ENCODE measurements at places on chromosomes 16 and 17. TPM values are rescaled to one million over a fixed set of nuclear protein-coding genes. Genes with fewer than 3 reads are reported as not detected.

The ANKFN1 gene
- 0.15 TPM for total RNA-seq

The SPATA2L gene
- total RNA-seq, result 5.2 TPM

The KCNJ18 gene
- total RNA-seq, result not detected

The MRM1 gene
- total RNA-seq, result 5.5 TPM

The LCAT gene
- total RNA-seq, result 27.0 TPM

The CALB2 gene
- total RNA-seq, result 3.3 TPM

The TBKBP1 gene
- 21.5 TPM for total RNA-seq

DNA sequence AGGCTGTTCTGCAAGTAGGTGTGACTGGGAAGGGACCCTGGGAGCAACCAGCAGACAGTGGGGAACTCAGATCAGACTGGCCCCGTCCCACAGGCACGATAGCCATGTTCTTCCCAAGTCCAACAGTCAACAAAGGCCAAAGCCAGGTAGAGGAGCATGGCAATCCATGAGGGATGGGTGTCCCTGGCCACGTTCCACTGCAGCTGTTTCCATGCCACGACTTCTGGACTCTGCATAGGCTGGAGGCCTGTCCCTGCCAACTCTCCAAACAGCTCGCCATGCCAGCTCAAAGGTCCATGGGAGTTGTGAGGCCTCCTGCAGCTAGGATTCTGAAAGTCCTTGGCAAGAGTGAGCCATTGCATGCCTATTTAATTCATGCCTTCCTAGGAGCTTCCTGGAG, 459.8 kb downstream of the CDH8 start:
- DNase-seq, result no peak

- no peak for DNase-seq
These were observed 26.0 kb downstream of the FA2H start for GRCh38 chr16:74748616-74749026.

DNA sequence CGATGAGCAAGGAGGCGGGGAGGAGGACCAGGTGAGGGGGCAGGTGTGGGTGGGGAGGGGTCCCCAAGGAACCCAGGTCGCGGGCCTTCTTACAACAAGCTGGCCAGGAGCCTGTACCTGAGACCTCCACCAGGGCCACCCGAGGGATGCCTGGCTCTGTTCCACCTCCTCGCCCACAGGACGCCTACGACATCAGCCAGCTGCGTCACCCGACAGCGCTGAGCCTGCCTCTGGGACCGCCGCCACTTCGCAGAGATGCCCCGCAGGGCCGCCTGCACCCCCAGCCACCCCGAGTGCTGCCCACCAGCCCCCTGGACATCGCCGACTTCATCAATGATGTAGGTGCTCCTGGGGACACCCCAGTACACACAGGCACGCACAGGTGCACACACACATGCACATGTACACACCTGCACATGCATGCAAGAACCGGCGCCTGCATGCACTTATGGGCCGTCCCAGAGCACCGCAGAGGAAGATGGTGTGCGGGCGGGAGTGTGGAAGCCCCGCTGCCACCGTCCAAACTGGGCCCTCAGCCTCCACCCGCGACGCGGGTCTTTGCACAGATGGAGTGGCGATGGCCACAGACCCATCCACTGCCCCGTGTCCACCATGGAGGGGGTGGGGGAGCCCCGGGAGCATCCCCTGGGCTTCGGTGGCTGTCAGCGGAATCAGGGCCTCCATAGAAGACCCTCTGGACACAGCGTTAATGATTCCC, 6.6 kb downstream of the SLC22A31 start:
- peak; percentile 72 for DNase-seq

DNA sequence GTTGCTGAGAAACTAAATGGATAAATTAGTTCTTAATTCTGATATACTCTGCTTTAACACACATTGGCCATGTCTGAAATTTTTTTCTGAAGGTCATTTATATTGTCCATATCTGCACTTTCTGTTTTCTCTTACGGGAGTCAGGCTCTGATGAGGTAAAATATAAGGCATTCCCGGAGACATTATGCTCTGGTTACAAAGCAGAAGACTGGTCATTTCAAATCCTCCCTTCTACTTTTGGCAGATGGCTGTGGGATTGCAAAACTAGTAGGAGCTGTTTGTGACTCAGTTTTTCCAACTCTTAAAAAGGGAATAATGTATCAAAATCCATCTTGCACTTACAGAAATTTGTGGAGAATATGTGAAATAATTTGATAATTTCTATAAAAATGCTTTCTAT, 92.2 kb upstream of the CPHXL start:
- DNase-seq, result no peak

DNA sequence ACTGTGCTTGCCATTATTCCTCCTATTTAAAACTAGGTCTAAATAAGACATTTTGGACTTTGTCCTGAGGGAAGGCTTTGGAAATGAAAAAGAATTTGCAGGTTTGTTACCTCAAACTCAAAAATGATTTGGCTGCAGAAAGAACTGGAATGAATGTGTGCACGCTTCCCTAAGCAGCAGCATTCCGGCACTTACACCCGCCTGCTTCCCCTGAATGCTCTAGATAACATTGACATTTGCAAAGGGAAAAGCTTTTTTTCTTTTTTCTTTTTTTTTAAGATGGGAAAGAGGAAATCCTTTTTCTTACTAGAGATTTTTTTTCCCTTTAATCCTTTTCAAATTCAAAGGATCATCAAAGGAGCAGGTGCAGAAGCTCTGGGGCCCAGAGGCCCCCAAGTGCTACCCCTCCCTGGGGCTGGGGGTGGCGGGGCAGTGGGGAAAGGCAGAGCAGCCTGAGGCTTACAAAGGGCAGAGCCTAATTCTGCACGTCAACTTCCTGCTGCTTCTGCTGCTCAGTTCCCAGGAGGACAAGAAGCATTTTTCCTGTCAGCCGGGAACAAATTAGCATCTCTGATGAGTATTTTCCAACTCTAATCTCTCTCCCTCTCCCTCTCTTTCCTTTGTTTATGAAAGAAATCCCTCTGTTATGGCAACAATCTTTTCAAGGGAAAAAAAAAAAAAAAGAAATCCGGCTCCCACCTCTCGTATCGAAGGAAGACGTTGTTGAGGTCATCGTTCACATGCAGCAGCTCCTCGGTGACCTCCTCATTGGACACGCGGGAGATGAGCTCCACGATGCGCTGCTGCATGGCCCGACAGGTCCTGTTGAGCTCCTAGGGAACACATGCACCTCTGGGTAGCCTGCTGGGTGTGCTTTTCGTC, 32.1 kb upstream of the SREBF1 start:
- peak; percentile 55 for DNase-seq

DNA sequence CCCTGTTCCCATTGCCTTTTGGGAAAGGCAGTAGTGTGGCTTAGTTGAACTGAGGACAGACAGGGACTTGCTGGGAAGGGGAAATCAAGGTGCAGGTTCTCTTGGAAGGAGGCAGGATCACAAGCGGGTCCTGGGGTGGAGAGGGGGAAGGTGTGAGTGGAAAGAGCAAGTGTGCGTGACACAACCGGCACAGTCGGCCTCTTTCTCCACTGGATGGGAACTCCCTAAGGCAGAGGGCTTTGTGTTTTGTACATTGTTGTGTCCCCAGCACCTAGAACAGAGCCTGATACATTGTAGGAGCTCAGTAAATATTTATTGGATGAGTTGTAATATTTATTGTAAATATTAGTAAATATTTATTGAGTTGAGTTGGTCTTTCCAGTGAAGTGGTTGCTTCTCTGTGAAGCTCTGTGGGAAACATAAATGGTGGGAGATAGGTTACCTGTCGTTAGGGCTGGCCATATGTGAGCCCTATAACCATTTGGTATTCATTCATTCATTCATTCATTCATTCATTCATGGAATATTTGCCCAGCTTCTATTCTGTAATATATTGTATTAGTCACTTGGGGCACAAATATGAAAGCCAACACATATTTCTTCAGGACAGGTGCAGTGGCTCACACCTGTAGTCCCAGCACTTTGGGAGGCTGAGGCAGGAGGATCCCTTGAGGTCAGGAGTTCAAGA, 34.0 kb downstream of the SMARCE1 start:
- DNase-seq, result no peak

DNA sequence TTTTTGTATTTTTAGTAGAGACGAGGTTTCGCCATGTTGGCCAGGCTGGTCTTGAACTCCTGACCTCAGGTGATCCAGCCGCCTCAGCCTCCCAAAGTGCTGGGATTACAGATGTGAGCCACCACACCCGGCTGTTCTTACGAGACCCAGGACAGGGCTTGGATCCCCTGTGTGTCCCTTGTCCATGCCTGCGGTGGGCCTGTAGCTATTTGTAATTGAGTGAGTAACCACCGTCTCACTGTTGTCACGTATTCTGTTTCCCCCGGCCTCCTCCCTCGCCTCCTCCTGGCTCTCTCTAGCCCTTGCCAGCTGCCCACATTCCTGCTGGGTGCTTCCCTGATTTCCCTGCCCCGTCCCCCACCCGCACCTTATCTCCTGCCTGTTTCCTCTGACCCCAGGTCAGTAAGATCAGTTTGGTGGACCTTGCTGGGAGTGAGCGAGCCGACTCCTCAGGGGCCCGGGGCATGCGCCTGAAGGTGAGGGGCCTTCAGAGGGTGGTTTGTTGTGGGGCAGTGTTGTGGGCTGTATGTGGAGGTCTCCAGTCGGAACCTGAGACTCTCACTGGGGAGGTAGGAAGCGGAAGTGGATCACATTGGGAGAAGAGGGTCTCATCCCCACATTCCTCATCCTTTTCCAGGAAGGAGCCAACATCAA, 5.6 kb downstream of the KIF1C start:
- DNase-seq, result no peak

GRCh38 chr17:80955078-80955477, 36.6 kb upstream of the CHMP6 start:
- peak; percentile 24 for DNase-seq

- no peak for DNase-seq
These were observed 57.3 kb downstream of the ARHGAP17 start for GRCh38 chr16:24957887-24958286.

- DNase-seq, result no peak
These were observed 168.0 kb downstream of the AHSP start for GRCh38 chr16:31695667-31696066.

DNA sequence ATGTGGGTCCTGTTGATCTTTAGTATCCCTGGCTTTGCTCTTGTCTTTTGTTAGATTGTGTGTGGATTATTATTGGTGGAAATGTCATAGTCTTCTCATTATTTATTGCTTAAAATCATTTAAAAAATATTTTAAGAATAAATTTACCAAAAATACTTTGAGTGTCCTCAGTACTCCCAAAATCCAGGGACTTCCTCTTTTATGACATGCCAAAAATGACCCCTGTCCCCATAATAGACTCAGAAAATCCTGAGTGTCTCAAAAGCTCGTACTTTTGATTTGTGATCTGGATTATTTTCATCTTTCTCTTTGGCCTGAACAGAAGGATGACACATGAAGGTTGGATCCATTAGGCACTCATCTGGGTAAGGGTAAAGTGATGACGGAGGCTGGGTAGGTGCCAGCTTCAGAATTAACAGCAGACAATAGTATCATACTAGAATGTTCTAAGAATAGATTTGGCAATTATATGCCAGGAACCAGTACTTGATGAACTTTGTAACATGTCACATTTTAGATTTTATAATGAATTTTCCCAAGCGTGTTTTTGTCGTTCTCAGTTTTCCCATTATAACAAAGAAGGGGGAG, 602.2 kb upstream of the CDH8 start:
- peak; percentile 38 for DNase-seq

DNA sequence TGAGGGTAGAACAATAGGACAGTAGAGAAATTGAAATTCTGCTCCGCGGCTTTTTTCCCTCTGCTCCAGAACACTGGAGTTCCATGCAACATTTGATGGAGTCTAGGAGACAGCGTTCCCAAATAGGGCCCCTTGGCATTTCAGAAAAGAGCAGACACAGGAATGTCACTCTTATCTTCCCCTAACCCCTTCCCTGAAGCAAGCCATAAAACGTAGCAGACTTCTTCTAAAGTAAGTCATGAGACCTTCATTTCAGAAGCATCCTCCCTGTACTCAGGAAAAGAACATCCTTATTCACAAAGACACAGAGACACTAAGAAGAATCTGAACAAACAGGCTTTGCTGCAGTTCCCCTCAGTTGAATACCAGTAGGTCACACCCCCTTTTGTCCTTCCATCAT, 296.1 kb upstream of the SOX9 start:
- DNase-seq, result no peak

DNA sequence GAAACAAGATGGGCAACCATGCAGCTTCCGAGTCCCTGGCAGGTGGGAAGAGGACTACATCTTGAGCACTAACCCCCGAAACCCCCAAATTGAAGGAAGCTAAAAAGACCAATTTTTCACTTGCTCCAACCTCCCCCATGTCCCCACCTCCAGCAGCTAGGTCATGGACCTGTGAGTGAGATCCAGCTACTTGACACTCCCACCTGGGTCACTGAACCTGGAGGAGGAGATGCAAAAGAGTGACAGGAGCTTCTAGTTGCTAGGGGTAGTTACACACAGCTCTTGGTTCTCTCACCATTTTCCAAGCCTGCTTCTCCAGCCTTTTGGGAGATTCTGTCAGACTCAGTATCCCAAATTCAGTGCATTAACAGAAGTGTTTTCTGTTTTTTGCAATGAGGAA, 11.2 kb downstream of the PDZD9 start:
- no peak for DNase-seq

- no peak for DNase-seq
These were observed 952.3 kb upstream of the GOT2 start for GRCh38 chr16:59686405-59686804.

DNA sequence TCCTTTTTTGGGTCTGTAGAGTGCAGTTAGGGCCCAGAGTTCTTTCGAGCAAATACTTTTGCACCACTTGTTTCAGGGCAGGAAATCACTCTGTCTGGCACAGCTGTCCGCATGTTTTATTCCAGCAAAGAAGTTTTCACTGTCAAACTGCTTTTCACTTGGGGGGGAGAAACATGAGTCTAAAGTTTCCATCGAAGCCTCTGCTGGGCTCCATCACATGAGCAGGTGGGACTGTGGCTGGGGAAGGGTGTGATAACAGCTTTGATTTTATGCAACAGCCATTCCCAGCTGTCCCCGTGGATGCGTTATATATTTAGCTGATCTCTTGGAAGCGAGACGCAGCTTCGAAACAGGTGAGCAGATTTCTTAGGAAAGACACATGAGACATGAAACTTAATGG, 288.6 kb downstream of the SNX29 start:
- no peak for DNase-seq

- no peak for DNase-seq
These were observed 12.6 kb upstream of the POLR3E start for GRCh38 chr16:22284637-22285036.

GRCh38 chr16:72043539-72043938, 10.8 kb upstream of the HP start:
- DNase-seq, result no peak

DNA sequence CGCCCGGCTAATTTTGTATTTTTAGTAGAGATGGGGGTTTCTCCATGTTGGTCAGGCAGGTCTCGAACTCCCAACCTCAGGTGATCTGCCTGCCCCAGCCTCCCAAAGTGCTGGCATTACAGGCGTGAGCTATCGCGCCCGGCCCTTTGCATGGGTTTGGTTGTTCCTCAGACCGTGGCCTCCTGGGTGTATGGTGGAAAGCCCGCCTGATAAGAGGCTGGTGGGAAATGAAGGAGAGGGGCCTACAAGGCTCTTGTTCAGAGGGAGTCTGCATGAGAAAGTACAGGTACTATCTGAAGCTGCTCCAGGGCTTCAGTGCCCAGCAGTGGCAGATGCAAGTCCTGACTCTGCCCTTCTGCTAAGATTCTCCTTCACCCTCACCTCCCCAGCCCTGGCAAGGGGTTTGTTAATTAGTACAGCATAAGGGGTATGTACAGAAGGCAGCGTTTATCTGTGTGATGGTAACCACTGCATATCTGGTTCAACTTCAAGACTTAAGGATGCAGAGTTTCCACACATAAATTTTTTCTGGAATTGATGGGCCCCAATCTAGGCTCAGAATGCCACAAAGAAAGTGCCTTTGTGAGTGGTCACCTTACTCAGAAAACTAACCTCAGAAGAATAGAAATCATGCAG, 24.2 kb downstream of the GRB7 start:
- no peak for DNase-seq
